HFFc6 (cell line): ENCODE measurements at places on chromosomes 7 and 10. TPM values are rescaled to one million over a fixed set of nuclear protein-coding genes. Genes with fewer than 3 reads are reported as not detected.

DNA sequence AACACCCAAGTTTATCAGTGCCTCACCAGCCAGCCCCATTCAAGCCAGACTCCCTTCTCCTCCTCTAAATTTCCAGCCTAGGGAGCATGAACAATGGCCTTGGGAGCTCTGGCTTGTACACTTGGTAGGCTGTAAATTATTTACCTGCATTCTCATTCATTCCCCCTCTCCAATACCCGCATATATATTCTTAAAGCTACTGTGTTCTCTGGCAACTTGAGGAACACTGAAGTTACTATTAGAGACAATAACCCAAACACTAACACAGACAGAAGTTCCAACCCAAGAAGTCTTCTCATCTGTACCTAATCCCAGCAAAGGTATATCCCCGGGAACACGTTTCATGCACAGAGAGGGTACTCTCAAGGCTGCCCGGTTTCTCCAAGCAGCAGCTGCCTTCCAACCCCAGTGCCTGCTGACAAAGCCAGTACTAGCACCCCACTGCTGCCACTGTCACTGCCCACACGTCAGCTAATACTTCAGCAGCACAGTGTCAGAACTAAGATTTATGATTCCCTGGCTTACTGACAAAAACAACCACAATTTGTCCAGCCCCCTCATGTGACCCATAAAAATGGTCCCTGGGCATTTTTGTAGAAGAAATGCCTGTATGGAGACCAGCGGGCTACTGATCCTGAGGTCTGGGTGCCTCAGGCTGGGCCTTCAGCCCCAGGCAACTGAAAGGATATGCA, 3.1 kb downstream of the WDR91 start:
- peaks cover 39% of the 10 kb centered on the region for H3K36me3 ChIP-seq
- peak overlapping the region; percentile 15; the same call in 1 of the 2 replicates for H3K4me3 ChIP-seq
- no peaks in the 10 kb centered on the region; the same call in 1 of the 2 replicates for H3K27me3 ChIP-seq
- H3K27ac ChIP-seq, result 0 out of 2 replicates have a peak overlapping the region, but pooled peaks have one; percentile 19

Gene GDF2
- not detected in 3 replicates for total RNA-seq

DNA sequence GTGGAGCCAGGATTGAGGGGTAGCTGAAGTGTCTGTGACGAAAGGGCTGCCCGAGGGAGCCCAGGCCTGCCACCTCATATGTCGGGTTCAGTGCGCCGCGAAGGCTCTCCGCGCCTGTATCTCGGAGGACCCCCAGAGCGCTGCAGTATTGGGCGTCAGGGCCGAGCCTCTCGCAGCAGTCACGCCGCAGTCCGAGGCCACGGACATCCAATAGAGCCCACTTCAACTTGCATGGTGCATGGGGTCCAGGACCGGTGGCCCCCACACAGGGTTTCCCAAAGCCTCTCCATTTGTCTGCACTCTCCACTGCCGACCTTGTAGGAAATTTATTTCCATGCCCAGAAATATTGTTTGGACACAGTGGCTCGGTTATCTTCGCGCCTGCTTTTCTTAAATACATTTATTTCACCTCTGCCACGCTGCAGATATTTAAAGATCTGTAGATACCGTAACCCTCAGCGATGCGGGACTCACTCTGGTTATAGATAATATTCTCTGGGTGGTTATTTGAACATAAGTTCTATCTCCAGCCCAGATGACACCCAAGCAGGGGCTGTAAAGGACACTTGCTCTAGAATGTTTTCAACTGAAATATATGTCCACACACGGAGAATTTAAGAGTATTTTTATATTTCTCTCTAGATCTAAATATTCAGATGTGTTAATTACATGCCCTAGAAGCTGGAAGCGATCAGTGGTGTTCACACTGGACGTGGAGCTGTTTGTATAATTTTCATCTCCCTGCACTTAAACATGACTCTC, 5.1 kb upstream of the ZNF503 start:
- H3K27me3 ChIP-seq, result peaks cover 14% of the 10 kb centered on the region
- no peaks in the 10 kb centered on the region for H3K36me3 ChIP-seq
- H3K4me1 ChIP-seq, result peaks cover 19% of the 10 kb centered on the region
- no peak for DNase-seq

DNA sequence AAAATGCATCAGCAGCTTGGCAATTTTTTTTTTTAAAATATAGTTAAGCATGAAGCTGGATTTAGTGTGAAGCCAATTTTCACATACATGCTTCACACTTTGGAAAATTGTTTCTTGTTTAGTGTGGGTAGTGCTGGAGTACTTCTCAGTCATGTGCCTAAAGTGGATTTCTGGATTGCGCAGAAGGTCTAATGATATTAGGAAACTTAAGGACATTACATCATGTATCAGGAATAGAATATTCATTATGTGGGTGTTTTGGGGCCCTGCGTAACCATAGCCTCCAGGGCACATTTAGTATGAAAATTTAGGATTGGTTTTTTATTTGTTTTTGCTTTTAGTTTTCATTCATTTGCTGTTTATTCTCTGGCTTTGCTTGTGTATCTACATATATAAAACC, 28.8 kb upstream of the BNIP3 start:
- no peaks in the 10 kb centered on the region for H3K4me1 ChIP-seq
- peaks cover 53% of the 10 kb centered on the region for H3K27me3 ChIP-seq
- no peak for DNase-seq
- no peaks in the 10 kb centered on the region; the same call in 1 of the 2 replicates for H3K36me3 ChIP-seq
- H3K27ac ChIP-seq, result no peak overlapping the region
- no peak overlapping the region for H3K4me3 ChIP-seq

- peaks cover 40% of the 10 kb centered on the region for H3K4me1 ChIP-seq
- H3K36me3 ChIP-seq, result no peaks in the 10 kb centered on the region
- H3K27me3 ChIP-seq, result peaks cover 2% of the 10 kb centered on the region
- H3K4me3 ChIP-seq, result no peak overlapping the region
- no peak overlapping the region for H3K27ac ChIP-seq
Measured at GRCh38 chr10:76299501-76299900, 868.1 kb downstream of the LRMDA start.

Gene ASAH2
- 1.0 to 3.3 TPM (median 3.3 TPM) in 3 replicates for total RNA-seq
